ENCODE measurements at places on chromosomes 13 and 19. TPM values are rescaled to one million over a fixed set of nuclear protein-coding genes. Genes with fewer than 3 reads are reported as not detected.
A peak's percentile ranks its signal among the peaks of the same experiment; 100 is the strongest.

GRCh38 chr19:58386576-58387337 lies at the start of gene RPS5:
TSS of gene RPS5 (plus strand) at chr19:58387269. CDS start at chr19:58388138, 869 bp downstream.
- DNase-seq: peak; percentile 98

Gene MCF2L
- 8.9 TPM for total RNA-seq

GRCh38 chr19:39038098-39038497 lies 5.7 kb upstream of the FBXO27 start:
- DNase-seq: peak; percentile 70

DNA sequence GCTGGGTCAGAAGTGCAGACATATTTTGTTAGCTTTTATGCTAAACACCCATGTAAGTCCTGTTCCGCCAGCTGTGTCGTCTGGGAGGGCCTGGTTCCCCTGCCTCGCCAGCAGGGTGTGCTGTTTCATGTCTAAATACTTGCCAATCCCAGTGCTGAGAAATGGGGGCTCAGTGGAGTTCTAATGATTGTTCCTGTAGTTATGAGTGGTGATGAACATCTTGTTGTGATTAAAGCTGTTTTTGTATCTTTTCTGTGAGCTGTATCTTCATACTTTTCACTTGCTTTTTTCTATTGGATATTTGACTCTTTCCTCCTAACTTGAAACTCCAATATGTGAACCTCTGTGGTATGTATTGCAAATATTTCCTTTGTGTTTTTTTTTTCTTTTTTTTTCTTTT lies 32.7 kb downstream of the KDM4B start:
- DNase-seq: peak; percentile 56

Gene ZNF556
- 0.05 TPM for total RNA-seq

DNA sequence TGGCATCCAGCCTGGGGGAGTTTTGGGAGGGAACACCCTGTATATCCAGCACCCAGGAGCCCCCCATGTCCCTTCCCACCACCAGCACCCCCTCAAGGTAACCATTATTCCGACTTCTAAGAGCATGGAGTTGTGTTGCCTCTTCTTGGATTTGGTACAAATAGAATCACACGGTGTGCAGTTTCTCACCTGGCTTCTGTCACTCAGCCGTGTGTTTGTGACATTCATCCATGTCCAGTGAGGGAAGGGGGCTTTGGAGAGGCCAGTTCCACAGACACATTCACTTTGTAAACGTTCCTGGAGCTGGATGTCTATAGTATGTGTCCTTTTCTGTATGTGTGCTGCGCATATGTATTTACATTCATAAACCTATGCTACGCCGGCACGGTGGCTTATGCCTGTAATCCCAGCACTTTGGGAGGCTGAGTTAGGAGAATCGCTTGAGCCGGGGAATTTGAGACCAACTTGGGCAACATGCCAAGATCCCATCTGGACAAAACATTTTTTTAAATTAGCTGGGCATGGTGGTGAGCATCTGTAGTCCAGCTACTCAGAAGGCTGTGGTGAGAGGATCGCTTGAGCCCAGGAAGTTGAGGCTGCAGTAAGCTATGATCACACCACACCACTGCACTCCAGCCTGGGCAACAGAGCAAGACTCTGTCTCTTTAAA lies 36.6 kb downstream of the MYH14 start:
- DNase-seq: no peak

- no peak for DNase-seq
Measured at GRCh38 chr13:89279374-89279773, 1608.2 kb downstream of the SLITRK5 start.

- DNase-seq: peak; percentile 20
Measured at GRCh38 chr13:62387647-62388046, 972.0 kb upstream of the PCDH20 start.

- no peak for DNase-seq
Measured at GRCh38 chr13:43816401-43816889, 29.7 kb upstream of the ENOX1 start.

GRCh38 chr13:113660066-113660465 lies 2.1 kb upstream of the ATP4B start:
- no peak for DNase-seq

DNA sequence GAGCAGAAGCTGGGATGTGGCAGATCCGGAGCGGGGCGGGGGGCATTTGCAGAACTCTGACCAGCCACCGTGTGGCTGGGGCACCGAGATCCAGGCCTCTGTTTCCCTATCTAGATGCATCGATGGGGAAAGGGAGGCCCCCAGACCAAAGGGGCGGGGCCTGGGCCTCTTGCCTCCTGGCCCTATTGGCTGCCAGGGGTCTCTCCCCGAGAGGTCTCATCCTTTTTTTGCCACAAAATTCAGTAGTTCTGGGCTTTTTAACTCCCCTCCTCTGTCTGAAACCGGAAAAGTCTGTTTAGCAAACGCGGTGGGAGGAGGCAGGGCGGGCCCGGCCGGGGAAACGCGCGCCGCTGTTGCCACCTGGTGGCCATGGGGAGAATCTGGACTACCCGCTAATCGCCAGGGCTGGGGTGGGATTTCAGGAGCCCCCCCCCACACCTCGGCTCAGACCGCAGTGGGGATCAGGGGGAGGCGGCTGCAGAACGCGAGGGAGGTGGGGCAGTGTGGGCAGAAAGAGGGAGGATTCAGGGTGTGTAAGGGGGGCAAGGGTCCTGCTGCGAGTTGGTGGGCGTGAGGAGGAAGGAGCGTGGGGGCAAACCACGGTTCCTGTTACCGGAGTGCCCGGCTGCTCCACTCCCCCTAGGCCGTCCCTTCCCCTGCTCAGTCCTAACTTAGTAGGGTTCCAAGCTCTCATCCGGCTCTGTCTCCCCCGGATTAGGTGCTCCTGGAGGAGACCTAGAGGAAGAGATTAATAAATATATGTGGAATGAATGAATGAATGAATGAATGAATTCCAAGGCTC lies 28.3 kb downstream of the IL12RB1 start:
- DNase-seq: peak; percentile 71

GRCh38 chr13:75938811-75939560 lies 302.9 kb downstream of the LMO7 start:
- DNase-seq: no peak

GRCh38 chr13:105139380-105140285 lies 1395.8 kb downstream of the EFNB2 start:
- DNase-seq: peak; percentile 80

GRCh38 chr13:35909091-35909490 lies 222.1 kb downstream of the DCLK1 start:
- no peak for DNase-seq

Gene TUBA3C
- 0.72 TPM for total RNA-seq

GRCh38 chr19:33502521-33502920 lies 19.1 kb downstream of the PEPD start:
- no peak for DNase-seq

DNA sequence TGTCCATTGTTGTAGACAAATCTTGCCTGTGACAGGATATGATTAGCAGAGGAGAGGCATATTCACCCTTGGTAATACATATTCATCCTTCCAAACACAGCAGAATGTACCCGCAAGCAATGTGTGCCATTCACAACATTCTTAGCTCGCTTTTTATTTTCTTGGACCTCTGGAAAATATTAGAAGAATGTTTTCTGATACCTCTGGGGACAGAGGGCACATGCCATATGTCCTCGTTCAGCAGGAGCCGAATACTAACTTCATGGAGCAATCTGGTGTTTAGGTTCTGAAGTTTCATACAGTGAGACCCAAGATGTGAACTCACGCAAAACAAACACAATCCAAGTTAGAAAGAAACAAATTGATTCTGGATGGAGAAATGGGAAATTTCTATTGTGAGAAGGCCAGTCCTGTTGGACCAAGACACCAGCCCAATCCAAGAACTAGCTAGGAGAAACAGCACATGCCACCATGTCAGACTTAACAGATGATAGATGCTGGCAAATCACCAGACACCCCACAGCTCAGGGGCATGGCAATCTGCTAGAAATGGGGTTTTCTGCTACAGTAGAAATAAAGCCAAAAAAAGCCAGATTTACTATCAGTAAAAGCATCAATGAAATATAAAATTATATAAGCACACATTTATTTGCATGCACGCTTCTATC lies 297.4 kb downstream of the DCLK1 start:
- no peak for DNase-seq

Gene CGB1
- not detected for total RNA-seq

GRCh38 chr19:45136507-45137178 lies 24.1 kb downstream of the NKPD1 start:
- DNase-seq: no peak

Gene NKG7
- not detected for total RNA-seq

DNA sequence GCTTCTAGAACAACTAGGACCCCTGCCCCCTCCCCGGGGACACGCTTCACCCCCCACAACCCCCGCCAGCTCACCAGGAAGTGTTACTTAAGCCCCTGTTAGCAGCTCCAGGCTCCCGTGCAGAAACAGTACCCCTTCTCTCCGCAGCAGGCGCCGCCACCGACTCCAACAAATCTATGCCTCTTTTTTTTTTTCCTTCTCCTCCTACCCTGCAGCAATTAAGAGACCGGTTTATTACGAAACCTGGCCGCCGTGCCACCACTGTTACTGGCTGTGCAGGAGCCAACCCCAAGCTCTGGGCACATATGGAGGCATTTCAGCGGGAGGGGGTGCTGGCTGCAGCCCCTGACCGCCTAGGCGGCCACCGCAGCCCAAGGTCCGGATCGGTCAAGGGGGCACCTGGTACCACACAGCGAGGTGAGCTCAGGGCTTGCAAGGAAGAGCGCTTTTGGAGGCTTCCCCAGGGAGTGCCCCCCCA lies 2.4 kb downstream of the GADD45B start:
- peak; percentile 42 for DNase-seq

DNA sequence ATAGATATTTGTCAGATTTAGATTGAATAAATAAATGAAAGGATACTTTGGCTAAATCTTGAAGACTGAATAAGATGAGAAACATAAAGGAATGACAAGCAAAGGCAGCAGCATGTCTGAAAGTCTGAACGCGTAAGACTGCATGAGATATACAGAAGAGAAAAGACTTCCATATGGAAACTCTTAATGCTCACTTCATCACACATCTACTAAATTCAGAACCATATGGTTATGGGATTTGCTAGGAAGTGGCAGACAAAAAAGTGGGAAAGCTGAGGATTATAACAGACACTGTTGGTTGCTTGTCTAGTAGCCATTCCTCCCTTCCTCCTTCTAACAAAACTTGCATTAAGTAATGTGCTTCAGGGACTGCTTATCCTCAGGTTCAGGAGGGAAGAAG lies 446.7 kb downstream of the KCTD12 start:
- no peak for DNase-seq

DNA sequence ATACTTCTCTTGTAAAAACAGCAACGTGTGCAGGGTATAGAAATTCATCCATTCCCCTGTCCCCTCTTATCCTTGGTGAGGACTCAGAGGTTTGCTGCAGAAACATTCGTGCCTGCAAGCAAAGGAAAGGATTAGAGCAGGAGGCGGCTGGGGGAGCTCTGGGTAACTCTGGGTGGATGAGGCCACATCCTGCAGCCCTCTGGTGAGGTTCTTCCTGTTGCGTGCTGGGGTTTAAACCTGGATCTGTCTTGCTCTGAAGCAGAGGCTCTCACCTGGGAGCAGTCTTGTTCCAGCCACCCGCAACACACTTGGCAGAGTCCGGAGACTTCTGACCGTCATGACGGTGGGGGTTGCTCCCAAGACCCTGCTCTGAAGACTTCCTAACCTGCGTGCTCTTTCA lies 69.2 kb downstream of the ATP11A start:
- DNase-seq: no peak

DNA sequence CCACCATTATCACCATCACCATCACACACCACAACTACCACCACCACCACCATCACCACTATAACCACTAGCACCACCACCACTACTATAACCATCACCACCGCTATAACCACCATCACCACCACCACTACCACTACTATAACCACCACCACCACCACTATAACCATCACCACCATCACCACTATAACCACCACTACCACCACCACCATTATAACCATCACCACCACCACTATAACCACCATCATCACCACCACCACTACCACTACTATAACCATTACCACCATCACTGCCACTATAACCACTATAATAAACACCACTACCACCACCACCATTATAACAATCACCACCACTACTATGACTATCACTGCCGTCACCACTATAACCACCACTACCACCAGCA lies 173.2 kb downstream of the DCLK1 start:
- DNase-seq: no peak
